ENCODE measurements at places on chromosomes 7 and 10. TPM values are rescaled to one million over a fixed set of nuclear protein-coding genes. Genes with fewer than 3 reads are reported as not detected.

- H3K4me3 ChIP-seq: no peak overlapping the region
- no peak overlapping the region for H3K27ac ChIP-seq
- H3K27me3 ChIP-seq: no peaks in the 10 kb centered on the region
- DNase-seq: no peak
- no peaks in the 10 kb centered on the region for H3K36me3 ChIP-seq
- H3K4me1 ChIP-seq: no peaks in the 10 kb centered on the region
Observed at GRCh38 chr10:129331839-129332220, 135.2 kb upstream of the MGMT start.

DNA sequence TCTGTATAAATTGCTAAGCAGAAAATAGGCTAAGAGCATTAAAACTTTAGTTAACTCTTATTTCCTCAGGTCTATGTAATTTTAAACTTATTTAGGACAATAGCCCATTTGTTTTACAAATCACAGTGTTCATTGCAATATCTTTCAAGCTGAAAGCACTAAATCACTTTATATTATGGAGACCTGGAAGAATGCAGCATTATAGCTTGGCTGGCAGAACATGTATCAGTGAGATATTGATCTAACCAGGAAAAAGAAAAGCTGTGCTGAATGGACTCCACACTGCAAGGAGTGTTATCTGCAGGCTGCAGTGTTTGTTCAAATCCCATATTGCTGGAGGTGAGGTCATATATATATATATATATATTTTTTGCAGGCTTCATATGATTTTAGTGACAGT lies 517.5 kb downstream of the NRG3 start:
- no peaks in the 10 kb centered on the region for H3K27me3 ChIP-seq
- H3K4me3 ChIP-seq: no peak overlapping the region
- H3K36me3 ChIP-seq: no peaks in the 10 kb centered on the region
- no peak overlapping the region for H3K27ac ChIP-seq

DNA sequence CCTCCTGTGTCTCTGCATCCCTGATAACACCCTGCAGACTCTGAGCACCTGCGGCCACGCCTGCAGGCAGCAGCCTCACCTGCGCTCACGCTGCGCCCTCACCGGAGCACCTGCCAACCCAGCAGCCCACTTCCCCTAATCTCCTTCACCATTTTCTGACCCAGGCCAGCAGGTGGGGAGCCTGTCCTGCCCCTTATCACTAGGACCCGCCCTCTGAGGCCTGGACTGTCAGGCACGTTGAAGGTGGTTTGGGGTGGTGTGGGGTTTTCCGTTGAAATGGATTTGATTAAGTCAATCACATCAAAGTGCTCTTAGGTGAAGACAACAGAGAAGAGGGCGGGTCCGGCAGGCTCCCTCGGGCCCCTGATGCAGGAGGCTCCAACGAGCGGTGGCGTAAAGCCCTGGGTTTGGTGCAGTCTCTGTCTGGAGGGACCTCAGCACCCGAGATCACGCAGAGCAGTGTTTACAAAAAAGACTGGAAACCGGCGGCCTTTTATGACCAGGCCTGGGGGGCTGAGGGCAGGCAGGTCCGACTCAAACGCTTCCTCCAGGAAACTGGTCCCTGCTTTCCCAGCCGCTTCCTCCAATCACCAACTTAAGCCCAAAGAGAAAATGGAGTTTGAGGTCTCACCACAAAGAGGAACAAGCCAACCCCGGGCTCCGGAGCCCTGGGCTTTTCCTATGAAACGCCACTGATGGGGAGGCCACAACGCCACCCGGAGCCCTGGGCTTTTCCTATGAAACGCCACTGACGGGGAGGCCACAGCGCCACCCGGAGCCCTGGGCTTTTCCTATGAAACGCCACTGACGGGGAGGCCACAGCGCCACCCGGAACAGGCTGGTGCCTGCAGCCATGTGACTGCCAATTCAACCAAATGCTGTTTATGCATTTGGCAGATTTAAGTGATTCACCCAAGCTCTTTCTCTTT lies 45.5 kb downstream of the DPYSL4 start:
- no peaks in the 10 kb centered on the region for H3K4me1 ChIP-seq
- H3K27me3 ChIP-seq: no peaks in the 10 kb centered on the region
- H3K4me3 ChIP-seq: no peak overlapping the region
- no peak for DNase-seq
- no peaks in the 10 kb centered on the region for H3K36me3 ChIP-seq

- H3K27me3 ChIP-seq: no peaks in the 10 kb centered on the region
- H3K4me1 ChIP-seq: no peaks in the 10 kb centered on the region
- H3K4me3 ChIP-seq: no peak overlapping the region
Observed at GRCh38 chr7:116290740-116291139, 80.4 kb downstream of the TES start.

DNA sequence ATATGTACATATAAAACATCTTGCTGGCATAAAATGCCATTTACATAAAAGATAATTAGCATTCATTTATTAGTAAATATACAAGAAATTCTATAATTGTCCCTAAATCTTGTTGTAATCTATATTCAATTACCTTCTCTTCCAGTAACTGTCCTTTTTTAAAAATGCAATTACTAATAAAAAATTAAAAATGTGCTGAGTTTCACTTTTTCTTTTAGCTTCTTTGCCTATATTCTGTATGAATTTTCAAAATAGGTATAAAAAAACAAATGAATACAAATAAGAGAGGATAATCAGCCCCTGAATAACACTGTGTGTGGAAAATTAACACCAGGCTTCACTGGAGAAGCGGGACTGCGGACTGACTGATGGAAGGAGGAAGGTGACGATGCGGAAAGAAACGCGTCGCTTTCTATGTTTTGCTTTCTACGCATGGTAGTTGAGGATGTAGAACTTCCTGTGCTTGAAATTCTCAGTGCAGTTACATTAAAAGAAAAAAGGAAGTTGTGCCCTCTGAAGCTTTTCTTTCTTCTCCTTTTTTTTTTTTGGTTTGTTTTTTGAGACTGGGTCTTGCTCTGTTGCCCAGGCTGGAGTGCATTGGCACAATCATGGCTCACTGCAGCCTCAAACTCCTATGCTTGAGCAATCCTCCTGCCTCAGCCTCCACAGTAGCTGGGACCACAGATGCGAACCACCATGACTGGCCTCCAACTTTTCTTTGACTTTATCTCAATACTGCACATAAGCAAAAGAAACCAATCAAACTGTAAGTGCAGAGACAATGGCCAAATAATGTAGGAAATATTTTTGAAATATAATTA lies 7.4 kb upstream of the ZMYND11 start:
- H3K27me3 ChIP-seq: peaks cover 5% of the 10 kb centered on the region
- H3K4me3 ChIP-seq: no peak overlapping the region
- no peak overlapping the region for H3K27ac ChIP-seq
- DNase-seq: peak; percentile 27
- no peaks in the 10 kb centered on the region for H3K36me3 ChIP-seq

GRCh38 chr7:41328131-41328530 lies 374.8 kb downstream of the INHBA start:
- no peak overlapping the region for H3K27ac ChIP-seq
- no peak for DNase-seq
- no peaks in the 10 kb centered on the region for H3K27me3 ChIP-seq

- peak overlapping the region; percentile 32 for H3K27ac ChIP-seq
- no peaks in the 10 kb centered on the region for H3K27me3 ChIP-seq
- H3K4me1 ChIP-seq: peaks cover 10% of the 10 kb centered on the region
- no peaks in the 10 kb centered on the region for H3K36me3 ChIP-seq
- H3K4me3 ChIP-seq: no peak overlapping the region
Observed at GRCh38 chr10:58755340-58755610, 242.6 kb downstream of the BICC1 start.

- DNase-seq: no peak
- no peak overlapping the region for H3K27ac ChIP-seq
- peaks cover 19% of the 10 kb centered on the region for H3K4me1 ChIP-seq
- no peaks in the 10 kb centered on the region for H3K27me3 ChIP-seq
- H3K4me3 ChIP-seq: no peak overlapping the region
Observed at GRCh38 chr10:5947471-5948207, 29.7 kb downstream of the IL15RA start.

DNA sequence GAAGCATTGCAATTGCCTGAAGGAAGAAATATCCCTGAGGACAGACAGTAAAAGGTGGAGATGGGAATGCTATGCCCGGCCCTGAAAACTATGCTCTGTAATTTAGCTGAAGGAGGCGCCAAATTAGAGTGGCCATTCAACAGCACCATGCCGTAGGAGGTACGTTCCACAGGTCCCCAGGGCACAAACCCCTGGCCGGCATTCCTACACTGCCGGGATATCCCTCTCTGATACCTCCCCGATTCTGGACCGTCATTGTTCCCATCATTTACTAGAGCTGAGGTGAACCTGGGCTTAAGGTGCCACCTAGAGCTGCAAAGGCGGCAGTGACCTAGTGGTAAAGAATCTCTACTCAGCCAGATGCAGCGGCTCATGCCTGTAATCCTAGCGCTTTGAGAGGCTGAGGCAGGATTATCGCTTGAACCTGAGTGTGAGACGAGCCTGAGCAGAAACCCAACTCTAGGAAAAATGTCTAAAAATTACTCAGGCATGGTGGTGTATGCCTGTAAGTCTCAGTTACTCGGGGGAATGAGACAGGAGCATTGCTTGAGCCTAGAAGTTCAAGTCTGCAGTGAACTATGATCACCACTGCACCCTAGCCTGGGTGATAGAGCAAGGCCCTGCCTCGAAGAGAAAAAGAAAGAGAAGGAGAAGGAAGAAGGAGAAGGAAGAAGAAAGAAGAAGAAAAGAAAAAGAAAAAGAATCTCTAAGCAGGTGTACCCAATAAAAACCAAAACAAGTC lies 53.0 kb upstream of the TNKS2 start:
- no peak overlapping the region for H3K4me3 ChIP-seq
- DNase-seq: no peak
- H3K36me3 ChIP-seq: no peaks in the 10 kb centered on the region
- H3K4me1 ChIP-seq: no peaks in the 10 kb centered on the region

DNA sequence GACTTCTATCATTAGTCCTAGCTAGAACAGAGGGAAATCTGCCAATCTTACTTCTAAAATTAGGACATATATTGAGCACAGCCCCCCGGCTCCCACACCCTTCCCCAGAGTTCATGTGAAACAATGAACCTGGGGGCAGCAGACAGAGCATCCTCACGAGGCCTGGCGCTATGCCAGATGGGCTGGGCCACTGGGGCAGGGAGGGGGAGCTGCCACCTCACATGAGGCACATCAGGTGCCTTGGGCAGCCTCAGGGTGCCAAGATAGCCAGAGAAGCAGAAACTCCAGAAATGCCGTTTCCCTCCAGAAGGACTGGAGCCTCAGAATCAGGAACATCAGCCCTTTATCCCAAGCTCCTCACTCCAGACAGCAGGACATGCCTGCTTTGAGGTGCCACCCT lies 92.8 kb upstream of the LANCL2 start:
- no peak for DNase-seq
- H3K36me3 ChIP-seq: no peaks in the 10 kb centered on the region
- H3K27me3 ChIP-seq: no peaks in the 10 kb centered on the region
- H3K4me1 ChIP-seq: no peaks in the 10 kb centered on the region
- no peak overlapping the region for H3K4me3 ChIP-seq
- no peak overlapping the region for H3K27ac ChIP-seq

DNA sequence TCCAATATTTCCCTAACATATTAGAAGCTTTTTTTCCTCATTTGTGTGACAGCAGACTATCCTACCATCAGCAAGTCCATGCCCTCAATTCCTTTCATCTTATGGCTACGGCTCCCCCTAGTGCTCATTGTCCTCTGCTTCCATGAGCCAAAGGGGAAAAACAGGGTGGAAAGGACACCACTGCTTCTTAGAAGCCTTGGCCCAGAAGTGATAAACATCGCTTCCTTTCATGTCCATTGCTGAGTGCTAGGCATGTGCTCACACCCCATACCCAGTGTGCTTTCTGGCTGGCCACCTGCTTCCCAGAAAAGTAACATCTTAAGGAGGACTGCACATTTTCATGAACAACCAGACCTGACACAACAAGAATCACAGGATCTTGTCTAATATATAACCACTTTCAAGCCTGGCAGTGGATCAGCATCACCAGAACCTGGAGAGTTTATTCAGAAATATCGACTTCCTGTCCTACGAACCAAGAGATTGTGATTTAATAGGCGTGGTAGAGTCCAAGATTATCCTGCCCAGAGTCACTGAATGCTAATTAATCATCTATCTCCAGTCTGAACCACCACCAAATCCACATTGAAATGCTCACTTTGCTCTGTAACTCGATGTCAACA lies 650.5 kb upstream of the SORCS1 start:
- no peaks in the 10 kb centered on the region for H3K36me3 ChIP-seq
- H3K27ac ChIP-seq: no peak overlapping the region

GRCh38 chr7:158777793-158778192 lies 51.5 kb downstream of the ESYT2 start:
- no peaks in the 10 kb centered on the region for H3K36me3 ChIP-seq
- peak overlapping the region; percentile 80 for H3K27ac ChIP-seq
- H3K4me1 ChIP-seq: peaks cover 50% of the 10 kb centered on the region
- H3K4me3 ChIP-seq: no peak overlapping the region

DNA sequence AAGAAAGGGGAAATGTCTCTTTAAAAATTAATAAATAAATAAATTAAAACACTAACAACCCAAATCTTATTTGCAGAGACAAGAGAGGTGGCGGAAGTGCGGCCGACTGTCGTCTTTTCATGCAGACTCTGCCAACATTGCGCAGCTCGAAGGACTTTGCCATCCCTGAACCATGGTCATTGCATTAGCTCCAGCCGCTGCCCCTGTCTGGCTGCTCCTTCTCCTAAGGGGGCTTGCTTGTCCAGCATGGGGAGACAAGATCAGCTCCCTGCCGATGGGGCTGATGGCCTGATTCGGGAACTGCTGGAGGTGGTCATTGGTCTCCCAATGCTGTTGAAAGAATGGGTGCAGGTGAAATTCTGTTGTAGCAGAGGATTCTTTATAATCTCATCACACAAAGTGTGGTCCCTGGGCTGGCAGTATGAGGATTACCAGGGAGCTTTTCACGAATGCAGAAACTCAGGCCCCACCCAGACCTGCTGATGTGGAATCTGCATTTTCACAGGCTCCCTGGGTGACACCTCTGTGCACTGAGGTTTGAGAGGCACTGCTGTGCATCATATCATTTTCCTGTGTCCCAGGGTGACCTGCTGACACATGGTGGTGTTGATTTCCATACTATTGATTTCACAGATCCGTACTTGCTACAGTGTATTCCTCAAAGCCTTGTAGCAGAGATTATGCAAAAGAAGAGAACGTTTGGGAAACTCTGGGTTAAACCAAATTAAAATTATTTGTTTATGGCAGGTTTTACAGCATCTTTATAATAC lies 172.4 kb upstream of the ZMIZ1 start:
- DNase-seq: no peak
- H3K4me1 ChIP-seq: no peaks in the 10 kb centered on the region
- H3K27me3 ChIP-seq: no peaks in the 10 kb centered on the region
- H3K36me3 ChIP-seq: no peaks in the 10 kb centered on the region

GRCh38 chr7:128030654-128031611 lies at the start of gene LRRC4:
Gene LRRC4, minus strand, starts transcription at chr7:128031437. Its CDS starts 797 bp downstream, at chr7:128030640.
- H3K36me3 ChIP-seq: no peaks in the 10 kb centered on the region
- DNase-seq: peak; percentile 36
- peaks cover 23% of the 10 kb centered on the region for H3K4me1 ChIP-seq
- peaks cover 26% of the 10 kb centered on the region for H3K27me3 ChIP-seq
- no peak within 1 kb of the TSS for H3K27ac ChIP-seq

The PDAP1 gene
- total RNA-seq: 54.3 TPM

The MAPK8 gene
- 126 TPM for total RNA-seq

The ZNF467 gene
- total RNA-seq: 6.7 TPM

The INHBA gene
- 1.00 TPM for total RNA-seq

The IL6 gene
- not detected for total RNA-seq

The TMEM196 gene
- not detected for total RNA-seq

The TYW1B gene
- 9.5 TPM for total RNA-seq

The MAP3K8 gene
- total RNA-seq: 2.2 TPM

The GRB10 gene
- 14.9 TPM for total RNA-seq
